ENCODE measurements at places on chromosomes 5 and 9. TPM values are rescaled to one million over a fixed set of nuclear protein-coding genes. Genes with fewer than 3 reads are reported as not detected.

SPINK1 gene
- not detected for total RNA-seq

IGFBPL1 gene
- total RNA-seq = 82.2 TPM

MLANA gene
- total RNA-seq = not detected

IL9 gene
- total RNA-seq = not detected

SAPCD2 gene
- total RNA-seq = 20.8 TPM

MRPS2 gene
- 44.4 TPM for total RNA-seq

PTGES gene
- total RNA-seq = 0.56 TPM

Data from endodermal cell (in vitro differentiated cells).